Inflammatory macrophage (primary cell): ENCODE measurements at places on chromosomes 7 and 10.

DNA sequence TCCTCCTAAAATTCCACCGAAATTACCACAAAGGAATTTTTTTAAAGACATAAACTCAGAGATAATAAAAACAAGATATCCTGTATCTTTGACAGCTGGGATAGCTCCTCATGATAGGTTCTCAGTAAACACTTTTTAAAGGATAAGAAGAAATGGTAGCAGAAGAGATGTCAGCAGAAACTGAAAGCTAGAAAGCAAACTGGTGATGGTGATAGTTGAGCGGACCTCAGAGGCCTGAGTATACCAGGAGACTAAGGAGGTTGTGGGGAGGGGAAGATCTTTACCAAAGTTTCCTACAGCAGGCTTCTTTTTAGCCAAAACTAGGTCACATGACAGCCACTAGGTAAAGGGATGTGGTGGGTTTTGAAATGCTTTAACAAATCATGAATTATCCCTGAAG lies 22.5 kb downstream of the PCGF5 start:
- DNase-seq: no peak

- no peak for DNase-seq
These were observed 15.9 kb downstream of the COL1A2 start for GRCh38 chr7:94410413-94411187.

GRCh38 chr7:130943336-130943901 lies 209.4 kb upstream of the KLF14 start:
- peak; percentile 78 for DNase-seq

DNA sequence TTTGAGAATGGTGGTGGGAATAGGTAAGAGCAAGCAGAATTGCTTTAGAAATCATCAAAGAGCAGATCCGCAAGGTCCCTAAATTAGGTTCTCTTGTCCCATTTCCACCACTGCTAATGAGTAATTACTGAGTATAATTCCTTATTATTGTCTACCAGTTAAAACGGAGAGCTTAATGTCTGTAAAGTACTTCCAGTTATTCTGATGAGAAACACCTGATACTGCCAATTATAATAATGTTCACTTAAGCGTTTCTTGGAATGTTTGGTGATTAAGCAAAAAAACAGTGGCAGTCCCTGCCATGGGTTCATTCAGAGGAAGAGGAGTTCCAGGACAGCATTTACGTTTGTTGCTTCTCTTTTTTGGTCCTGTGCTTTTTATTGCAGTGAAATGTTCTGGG lies 358.5 kb upstream of the GALNT17 start:
- no peak for DNase-seq

GRCh38 chr10:90859321-90859751 lies 1.5 kb upstream of the HTR7 start:
- DNase-seq: peak; percentile 46

GRCh38 chr7:105307163-105307672 lies 81.5 kb downstream of the SRPK2 start:
- no peak for DNase-seq

GRCh38 chr10:43077421-43078171 lies 727 bp downstream of the RET start:
- no peak for DNase-seq

DNA sequence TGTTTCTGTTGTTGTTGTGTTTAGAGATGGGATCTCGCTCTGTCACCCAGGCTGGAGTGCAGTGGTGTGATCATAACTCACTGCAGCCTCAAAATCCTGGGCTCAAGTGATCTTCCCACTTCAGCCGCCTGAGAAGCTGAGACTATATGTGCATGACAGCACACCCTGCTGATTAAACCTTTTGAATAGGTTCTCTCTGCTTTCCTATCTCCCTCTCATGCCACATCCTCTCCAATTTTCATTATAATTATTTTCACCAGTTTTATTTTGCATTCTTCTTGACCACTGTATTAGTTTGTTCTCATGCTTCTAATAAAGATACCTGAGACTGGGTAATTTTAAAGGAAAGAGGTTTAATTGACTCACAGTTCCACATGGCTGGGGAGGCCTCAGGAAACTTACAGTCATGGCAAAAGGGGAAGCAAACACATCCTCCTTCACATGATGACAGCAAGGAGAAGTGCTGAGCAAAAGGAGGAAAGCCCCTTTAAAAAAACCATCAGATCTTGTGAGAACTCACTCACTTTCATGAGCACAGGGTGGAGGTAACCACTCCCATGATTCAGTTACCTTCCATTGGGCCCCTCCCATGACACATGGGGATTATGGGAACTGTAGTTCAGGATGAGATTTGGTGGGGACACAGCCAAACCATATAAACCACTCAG lies 12.9 kb downstream of the AGK start:
- DNase-seq: peak; percentile 44

DNA sequence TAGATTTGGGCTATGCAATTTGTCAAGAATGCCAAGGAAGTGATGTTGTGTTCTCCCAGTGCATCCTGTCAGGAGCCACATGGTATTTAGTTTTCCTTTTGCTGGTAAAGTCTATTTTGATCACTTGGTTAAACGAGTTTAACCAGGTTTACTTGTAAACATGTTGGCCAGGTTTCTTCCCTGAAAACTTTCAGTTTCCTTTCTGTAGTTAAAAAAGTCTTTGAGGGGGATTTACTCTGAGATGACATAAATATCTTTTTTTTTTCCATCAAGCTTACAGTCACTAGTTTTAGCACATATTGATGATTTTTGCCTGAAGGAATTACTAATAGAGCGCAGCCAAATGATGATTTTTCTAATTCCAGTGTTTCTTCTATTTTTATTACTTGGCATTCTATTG lies 320.5 kb downstream of the PHF14 start:
- no peak for DNase-seq

DNA sequence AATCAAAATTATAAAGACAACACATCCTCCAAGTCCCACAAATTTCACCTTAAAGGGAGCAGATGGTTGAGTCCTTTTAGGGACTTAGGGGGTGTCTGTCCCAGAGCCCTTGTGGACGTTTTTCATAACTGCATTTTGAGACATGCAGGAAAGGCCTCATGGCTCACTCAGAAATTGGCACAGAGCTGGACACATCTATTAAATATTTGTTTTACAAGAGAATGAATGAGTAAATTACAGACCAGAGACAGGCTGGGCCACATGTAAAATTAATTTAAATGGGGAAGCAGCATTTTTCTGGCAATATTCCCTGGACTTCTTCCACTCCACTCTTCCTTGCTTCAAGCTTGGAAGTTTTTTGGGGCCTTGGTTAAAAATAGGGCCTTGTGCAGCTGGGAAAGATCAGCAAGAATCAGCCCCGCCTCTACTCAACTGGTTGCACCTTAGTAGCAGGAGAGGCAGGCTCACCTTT lies 20.0 kb downstream of the LAMB1 start:
- DNase-seq: no peak

DNA sequence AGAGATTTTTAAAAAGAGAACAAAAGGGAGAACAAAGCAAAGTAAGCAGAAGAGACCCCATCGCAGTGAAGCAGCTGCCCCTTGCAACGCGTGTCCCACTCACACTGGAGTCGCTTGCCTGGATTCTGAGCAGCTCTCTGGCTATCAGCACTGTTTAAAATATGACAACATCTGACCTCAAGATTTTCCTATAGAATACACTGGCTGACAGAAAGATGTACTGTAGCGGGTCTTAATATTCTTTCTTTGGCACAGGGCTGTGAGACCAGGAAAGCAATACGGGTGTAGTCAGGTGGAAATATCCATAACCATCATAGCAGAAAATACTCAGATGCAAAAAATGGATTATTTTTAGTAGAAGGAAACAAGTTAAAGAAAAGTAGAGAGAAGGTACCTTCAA lies 125.7 kb upstream of the TNS3 start:
- no peak for DNase-seq

DNA sequence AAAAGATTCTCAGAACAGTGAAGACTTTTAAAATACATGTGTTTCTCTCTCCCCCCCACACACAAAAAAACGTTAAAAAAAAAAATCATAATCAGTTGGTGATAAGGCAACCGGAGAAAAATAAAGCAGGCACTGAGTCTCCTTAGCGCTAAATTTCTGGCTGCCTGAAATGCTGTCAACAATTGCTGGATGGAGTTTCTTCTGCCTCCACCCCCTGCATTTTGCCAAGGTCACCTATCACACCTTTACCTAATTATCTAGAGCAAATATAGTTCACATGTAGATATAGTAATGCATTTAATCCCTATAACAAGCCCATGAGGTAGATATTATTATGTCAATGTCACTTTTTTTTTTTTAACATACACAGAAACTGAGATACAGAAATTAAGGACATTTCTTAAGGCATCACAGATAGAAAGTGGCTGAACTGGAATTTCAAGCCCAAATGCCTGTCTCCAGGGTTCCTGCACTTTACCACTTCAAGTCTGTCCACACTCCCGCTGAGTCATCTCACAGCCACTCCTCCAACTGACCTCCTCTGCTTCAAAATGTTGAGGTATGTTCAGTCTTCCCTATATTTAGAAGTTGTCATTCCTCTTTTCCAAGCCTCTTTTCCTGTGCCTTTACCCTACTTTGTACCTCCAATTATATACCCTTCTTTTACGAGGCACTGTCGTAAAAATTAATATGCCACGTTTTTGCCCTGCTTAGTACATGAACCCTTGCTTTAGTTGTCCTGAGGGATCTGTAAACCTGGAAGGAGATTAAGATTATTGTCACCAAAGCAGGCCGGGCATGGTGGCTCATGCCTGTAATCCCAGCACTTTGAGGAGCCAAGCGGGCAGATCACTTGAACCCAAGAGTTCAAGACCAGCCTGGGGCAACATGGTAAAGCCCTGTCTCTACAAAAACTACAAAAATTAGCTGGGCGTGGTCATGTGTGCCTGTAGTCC lies 72.8 kb upstream of the MPP7 start:
- DNase-seq: peak; percentile 54
